ENCODE measurements at places on chromosomes 3 and 15. TPM values are rescaled to one million over a fixed set of nuclear protein-coding genes. Genes with fewer than 3 reads are reported as not detected.

DNA sequence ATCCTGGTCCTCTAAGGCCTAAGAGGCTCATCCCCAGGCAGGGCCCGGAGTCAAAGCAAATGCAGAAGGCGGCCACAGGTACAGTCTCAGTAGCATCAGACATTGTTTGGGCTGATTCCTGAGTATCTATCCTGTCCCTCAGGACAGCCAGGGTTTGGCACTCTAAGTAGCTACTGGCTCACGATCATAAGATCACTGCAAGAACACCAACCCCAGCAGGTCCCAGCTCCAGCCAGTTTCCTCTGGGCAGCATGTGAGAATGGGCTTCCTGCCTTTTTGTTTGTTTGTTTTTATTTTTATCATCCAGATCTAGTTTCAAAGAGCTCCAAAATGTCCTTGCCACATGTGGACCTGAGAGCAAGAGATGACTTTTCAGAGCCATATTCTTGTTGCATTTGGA lies 32.7 kb downstream of the LRRFIP2 start:
- H3K4me1 ChIP-seq, result peaks cover 17% of the 10 kb centered on the region
- H3K27me3 ChIP-seq, result no peaks in the 10 kb centered on the region
- no peak for DNase-seq
- H3K4me3 ChIP-seq, result no peak overlapping the region
- H3K36me3 ChIP-seq, result no peaks in the 10 kb centered on the region

- H3K36me3 ChIP-seq, result no peaks in the 10 kb centered on the region
- H3K27me3 ChIP-seq, result no peaks in the 10 kb centered on the region
- no peak overlapping the region for H3K27ac ChIP-seq
- H3K4me3 ChIP-seq, result no peak overlapping the region
- DNase-seq, result no peak
Observed at GRCh38 chr3:155230382-155230781, 63.1 kb downstream of the STRIT1 start.

DNA sequence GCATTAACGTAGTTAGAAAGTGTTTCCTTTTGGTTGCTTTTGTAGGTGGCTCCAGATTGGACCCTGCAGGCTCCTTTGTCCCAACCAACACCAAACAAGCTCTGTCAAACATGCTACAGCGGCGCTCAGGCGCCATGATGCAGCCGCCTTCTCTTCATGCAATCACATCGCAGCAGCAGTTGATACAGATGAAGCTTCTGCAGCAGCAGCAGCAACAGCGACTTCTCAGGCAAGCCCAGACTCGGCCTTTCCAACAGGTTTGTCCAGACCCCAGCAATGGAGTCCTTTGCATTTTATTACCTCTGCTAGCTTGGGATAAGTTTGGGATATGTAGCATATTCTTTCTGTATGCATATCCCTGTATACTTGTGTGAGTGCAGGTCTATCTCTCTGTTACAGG lies 10.1 kb upstream of the P2RY12 start:
- no peak overlapping the region for H3K4me3 ChIP-seq
- no peaks in the 10 kb centered on the region for H3K36me3 ChIP-seq
- H3K27ac ChIP-seq, result no peak overlapping the region
- H3K27me3 ChIP-seq, result no peaks in the 10 kb centered on the region
- DNase-seq, result no peak
- H3K4me1 ChIP-seq, result no peaks in the 10 kb centered on the region

GRCh38 chr3:176584413-176585176 lies 612.7 kb downstream of the TBL1XR1 start:
- H3K4me1 ChIP-seq, result no peaks in the 10 kb centered on the region
- DNase-seq, result no peak
- H3K4me3 ChIP-seq, result no peak overlapping the region
- no peak overlapping the region for H3K27ac ChIP-seq

GRCh38 chr3:23189187-23189586 lies 13.9 kb upstream of the UBE2E2 start:
- no peaks in the 10 kb centered on the region for H3K4me1 ChIP-seq
- DNase-seq, result no peak
- no peaks in the 10 kb centered on the region for H3K27me3 ChIP-seq
- no peaks in the 10 kb centered on the region for H3K36me3 ChIP-seq
- no peak overlapping the region for H3K27ac ChIP-seq

GRCh38 chr15:70541511-70541910 lies 221.8 kb downstream of the UACA start:
- no peaks in the 10 kb centered on the region for H3K36me3 ChIP-seq
- H3K27me3 ChIP-seq, result no peaks in the 10 kb centered on the region
- DNase-seq, result no peak
- peaks cover 19% of the 10 kb centered on the region for H3K4me1 ChIP-seq
- no peak overlapping the region for H3K4me3 ChIP-seq

DNA sequence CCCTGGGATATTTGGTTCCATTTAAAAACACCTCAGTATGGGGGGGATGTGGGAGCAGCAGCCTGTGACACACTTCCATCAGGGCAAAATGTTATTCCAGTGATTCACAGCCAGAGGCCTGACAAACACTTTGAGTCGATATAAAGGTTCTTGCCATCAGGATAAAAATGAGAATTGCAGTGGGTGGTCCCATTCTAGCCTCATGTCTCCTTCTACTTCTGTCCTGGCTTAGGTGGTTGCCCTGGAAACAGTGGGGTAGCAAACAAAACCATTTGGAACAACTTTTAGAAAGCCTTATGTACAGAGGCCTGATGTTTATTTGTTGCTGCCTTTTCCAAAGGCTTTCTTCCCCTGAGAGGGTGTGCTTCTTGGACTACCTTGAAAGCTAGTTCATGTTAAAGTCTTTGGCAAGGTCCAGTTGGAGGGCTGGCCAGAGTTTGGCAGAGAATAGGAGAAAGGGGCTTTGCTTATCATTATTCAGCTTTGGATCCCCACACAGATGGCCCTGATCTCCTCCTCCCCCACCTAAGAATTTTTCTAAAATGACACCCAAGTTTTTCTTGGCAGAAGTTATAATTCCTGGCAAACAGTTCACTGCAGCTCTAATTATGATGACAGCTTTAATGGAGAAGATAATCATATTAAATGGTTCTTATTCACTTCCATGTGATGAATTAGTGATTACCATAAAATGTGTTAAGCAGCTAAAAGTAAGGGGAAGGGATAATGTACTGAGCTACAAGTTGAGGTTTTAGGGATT lies 84.2 kb upstream of the ZNF280D start:
- H3K27ac ChIP-seq, result no peak overlapping the region
- H3K4me1 ChIP-seq, result no peaks in the 10 kb centered on the region
- H3K27me3 ChIP-seq, result no peaks in the 10 kb centered on the region
- DNase-seq, result no peak

- H3K27ac ChIP-seq, result no peak overlapping the region
- no peaks in the 10 kb centered on the region for H3K27me3 ChIP-seq
- H3K4me1 ChIP-seq, result peaks cover 27% of the 10 kb centered on the region
Observed at GRCh38 chr3:67946436-67946835, 292.0 kb upstream of the SUCLG2 start.

DNA sequence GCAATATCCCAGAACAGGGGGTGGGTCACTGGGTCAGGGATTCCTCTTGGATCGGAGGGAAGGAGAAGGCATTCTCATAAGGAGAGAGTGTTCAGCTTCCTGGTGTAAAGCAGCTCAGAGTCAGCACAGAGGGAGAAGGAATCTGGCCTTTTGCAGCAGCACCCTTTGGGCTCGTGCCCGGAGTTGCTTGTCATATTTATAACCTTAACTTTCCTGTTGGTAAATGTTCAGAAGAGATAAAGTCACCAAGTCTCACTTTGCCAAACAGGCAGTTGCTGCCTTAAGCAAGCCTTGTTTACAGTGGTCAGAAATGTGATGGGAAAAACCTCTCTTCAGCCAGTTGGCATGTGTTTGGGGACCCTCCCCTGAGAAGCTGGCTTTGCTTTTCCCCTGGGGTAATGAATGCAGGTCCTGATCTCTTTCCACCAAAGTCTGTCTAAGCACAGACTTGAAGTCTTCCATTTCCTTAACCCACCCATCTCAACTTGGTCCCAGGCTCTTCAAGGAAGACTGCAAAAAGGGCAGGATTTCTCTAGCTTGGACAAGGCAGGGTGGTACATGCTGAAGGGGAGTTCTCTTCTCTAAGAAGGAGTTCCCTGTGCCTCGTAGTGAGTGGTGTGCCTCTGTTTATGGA lies 206.9 kb upstream of the BHLHE40 start:
- no peaks in the 10 kb centered on the region for H3K4me1 ChIP-seq
- no peaks in the 10 kb centered on the region for H3K27me3 ChIP-seq
- H3K4me3 ChIP-seq, result no peak overlapping the region
- no peak overlapping the region for H3K27ac ChIP-seq
- H3K36me3 ChIP-seq, result peaks cover 9% of the 10 kb centered on the region

GRCh38 chr15:33638453-33638852 lies 327.7 kb downstream of the RYR3 start:
- H3K4me1 ChIP-seq, result no peaks in the 10 kb centered on the region
- H3K36me3 ChIP-seq, result no peaks in the 10 kb centered on the region
- no peak for DNase-seq
- H3K4me3 ChIP-seq, result no peak overlapping the region

DNA sequence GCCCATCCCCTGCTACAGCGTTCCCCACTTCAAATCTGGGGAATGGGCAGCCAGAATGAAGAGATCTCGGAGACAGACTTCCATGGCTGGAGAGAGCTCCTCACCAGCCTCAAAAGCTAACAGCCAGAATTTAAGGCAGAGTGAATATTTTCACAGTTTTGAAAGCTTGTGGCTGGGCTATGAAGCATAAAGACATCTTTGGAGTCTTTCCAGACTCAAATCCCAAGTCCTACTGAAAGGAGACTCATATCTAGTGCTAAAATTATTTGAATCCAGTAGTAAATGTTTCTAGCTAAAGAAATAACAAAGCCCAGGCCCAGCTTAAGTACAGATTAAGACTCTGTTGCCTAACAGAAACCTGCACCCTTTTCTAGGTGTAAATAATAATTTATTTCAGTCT lies 628.4 kb upstream of the ALCAM start:
- DNase-seq, result no peak
- H3K36me3 ChIP-seq, result no peaks in the 10 kb centered on the region
- no peak overlapping the region for H3K27ac ChIP-seq
- no peaks in the 10 kb centered on the region for H3K4me1 ChIP-seq
- no peak overlapping the region for H3K4me3 ChIP-seq
- no peaks in the 10 kb centered on the region for H3K27me3 ChIP-seq

GRCh38 chr3:31802981-31803740 lies 177.9 kb downstream of the OSBPL10 start:
- H3K4me3 ChIP-seq, result no peak overlapping the region
- no peaks in the 10 kb centered on the region for H3K36me3 ChIP-seq
- no peak overlapping the region for H3K27ac ChIP-seq
- no peaks in the 10 kb centered on the region for H3K27me3 ChIP-seq
- DNase-seq, result no peak
- no peaks in the 10 kb centered on the region for H3K4me1 ChIP-seq

DNA sequence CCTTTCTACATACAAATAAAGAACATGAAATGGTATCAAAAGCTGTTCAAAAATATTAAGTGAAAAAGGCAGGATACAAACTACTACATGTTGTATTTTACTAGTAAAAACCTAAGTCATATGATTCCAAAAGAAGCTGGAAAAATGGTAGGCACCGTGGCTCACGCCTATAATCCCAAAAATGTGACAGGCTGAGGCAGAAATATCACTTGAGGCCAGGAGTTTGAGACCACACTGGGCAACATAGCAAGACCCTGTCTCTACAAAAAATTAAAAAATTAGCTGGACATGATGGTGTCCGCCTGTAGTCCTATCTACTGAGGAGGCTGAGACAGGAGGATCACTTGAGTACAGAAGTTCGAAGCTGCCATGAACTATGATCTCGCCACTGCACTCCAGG lies 1.7 kb downstream of the EMC7 start:
- no peak for DNase-seq
- H3K27me3 ChIP-seq, result no peaks in the 10 kb centered on the region
- H3K4me3 ChIP-seq, result no peak overlapping the region

Gene LIPH
- polyA plus RNA-seq, result not detected

Gene SMAD6
- not detected for polyA plus RNA-seq

Gene MORC1
- polyA plus RNA-seq, result not detected

DNA sequence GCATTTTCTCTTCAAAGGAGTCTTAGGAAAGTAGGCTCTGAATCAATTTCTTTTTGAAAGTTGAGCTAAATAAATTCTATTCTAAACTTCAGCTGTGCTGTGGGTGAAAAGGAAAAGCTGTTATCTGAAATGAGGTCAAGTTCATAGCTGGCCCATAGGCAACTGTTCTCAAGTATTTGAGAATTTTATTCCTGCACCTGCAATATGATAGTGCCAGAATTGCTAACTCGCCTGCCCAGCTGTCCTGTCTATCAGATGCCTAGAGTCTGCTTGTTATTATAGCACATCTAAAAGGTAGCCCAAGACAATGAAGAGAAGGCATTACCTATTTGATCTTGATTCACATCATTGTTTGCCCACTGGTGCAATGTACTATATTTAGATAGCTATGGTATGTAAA lies 798.7 kb downstream of the DIPK2A start:
- no peaks in the 10 kb centered on the region for H3K36me3 ChIP-seq
- H3K4me1 ChIP-seq, result no peaks in the 10 kb centered on the region
- no peak for DNase-seq
- H3K27me3 ChIP-seq, result no peaks in the 10 kb centered on the region
- H3K4me3 ChIP-seq, result no peak overlapping the region
- no peak overlapping the region for H3K27ac ChIP-seq

Gene ERC2
- polyA plus RNA-seq, result not detected

Gene FBN1
- polyA plus RNA-seq, result not detected

Gene CCDC13
- polyA plus RNA-seq, result 0.25 TPM

DNA sequence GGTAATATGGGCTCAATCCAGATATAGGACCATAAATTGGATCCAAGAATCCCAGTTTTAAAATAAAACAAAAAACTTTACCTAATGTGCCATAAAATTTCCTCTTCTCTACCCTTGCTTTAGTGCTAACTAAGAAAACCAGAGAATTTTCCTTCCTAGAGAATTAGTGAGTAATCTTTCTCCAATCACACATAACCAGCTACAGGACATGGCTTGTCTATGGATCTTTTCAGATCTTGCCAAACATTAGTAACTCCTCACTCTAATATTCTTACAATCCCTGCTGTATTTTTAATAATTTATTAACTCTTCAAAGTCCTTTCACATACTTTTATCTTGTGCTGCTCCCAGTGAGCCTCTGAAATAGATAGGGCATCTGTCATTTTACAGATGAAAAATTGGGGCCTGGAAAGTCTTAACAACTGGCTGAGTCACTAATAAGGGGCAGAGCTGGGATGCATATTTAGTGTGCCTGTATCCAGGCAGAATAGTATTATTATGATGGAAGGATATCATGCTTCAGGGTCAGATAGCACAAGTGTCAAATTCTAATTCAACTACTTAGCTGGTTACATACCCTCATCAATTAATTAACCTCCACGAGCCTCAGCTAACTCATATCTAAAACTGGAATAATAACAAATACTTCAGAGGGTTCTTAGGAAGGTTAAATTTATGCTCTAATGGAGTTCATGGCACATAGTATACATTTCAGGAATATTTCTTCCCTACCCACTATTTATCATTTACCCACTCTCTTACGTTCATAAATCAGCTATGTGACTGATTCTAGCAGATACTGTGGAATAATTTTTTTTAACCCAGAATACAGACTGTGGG lies 5.6 kb downstream of the ZBED2 start:
- H3K27me3 ChIP-seq, result no peaks in the 10 kb centered on the region
- peaks cover 20% of the 10 kb centered on the region for H3K36me3 ChIP-seq
- H3K4me1 ChIP-seq, result peaks cover 23% of the 10 kb centered on the region

Gene FRMD4B
- polyA plus RNA-seq, result 12.1 TPM

GRCh38 chr3:42264399-42265058 lies 1.5 kb downstream of the CCK start:
- H3K27me3 ChIP-seq, result peaks cover 17% of the 10 kb centered on the region
- H3K27ac ChIP-seq, result no peak overlapping the region
- DNase-seq, result no peak

- no peaks in the 10 kb centered on the region for H3K27me3 ChIP-seq
- H3K36me3 ChIP-seq, result no peaks in the 10 kb centered on the region
- H3K27ac ChIP-seq, result no peak overlapping the region
Observed at GRCh38 chr3:194871143-194871863, 185.6 kb downstream of the FAM43A start.

All from CD4-positive, alpha-beta memory T cell (primary cell).